Cerebellum (tissue), 4 donors: ENCODE measurements at places on chromosomes 6 and 20. TPM values are rescaled to one million over a fixed set of nuclear protein-coding genes. Genes with fewer than 3 reads are reported as not detected.

DNA sequence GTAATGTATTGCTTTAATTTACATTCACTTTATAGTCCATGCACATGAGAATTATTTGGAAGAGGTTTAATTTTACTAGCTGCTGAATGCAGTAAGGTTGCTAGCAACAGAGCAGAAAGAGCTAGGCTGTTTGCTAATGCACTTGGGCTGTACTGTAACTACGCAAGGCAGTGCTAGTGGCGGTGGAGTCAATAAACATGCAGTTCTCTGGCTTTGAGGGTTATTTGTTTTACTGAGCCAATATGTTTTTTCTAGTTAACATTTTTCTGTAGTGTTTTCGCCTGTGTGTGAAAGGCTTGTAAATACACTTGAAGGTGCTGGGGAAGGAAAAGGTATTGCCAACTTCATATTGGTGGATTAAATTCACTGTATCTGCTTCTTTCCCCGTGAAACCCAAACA lies 112.8 kb downstream of the BTBD3 start:
- no peak for DNase-seq

MACROD2 gene
- 58.1 TPM for total RNA-seq

GRCh38 chr6:70337743-70338105 lies 34.8 kb upstream of the COL9A1 start:
- no peak for DNase-seq

HSPA1L gene
- 4.2 TPM for total RNA-seq

GRCh38 chr6:31651602-31652191 lies 764 bp downstream of the BAG6 start:
- peak; percentile 80 for DNase-seq

EYA2 gene
- total RNA-seq, result 6.6 TPM

DNA sequence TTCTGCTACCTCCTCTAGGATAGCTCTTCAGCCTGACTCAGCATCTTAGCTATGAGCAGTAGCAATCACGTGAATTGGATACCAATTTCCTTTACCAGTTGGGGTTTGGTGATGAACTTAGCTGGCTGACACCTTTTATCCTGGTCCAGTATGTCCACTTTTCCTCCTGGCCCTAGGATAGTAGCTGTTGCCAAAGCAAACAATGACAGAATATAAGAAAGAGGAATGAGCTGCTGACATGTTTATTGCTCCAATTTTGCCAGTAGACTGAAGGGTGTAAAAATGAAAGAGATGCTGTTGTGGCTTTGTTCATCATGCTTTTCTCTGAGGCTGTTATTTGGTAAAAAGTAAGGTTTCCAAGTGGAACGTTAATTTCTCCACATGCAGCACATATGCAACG lies 168.3 kb upstream of the JAG1 start:
- DNase-seq, result no peak

DNA sequence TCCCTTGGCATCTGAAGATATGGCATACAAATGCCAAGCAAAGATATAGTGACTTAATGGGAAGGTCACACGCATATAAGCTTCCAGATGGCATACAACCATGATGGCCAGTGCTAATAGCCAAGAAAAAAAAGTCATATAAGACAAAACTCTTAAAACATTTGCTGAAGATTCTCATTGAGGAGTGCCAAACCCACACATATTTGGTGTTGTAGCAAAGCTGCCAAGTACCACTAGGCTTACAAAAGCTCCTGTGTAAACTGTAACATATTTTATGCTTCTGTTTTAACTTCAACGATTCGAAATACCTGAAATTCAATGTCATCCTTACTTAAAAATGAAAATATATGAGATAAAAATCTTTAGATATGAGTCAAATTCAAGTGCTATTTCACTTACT lies 123.0 kb downstream of the HMGCLL1 start:
- no peak for DNase-seq

TMC2 gene
- 3.7 TPM for total RNA-seq

BMP2 gene
- 11.4 TPM for total RNA-seq

TSBP1 gene
- not detected for total RNA-seq

DNA sequence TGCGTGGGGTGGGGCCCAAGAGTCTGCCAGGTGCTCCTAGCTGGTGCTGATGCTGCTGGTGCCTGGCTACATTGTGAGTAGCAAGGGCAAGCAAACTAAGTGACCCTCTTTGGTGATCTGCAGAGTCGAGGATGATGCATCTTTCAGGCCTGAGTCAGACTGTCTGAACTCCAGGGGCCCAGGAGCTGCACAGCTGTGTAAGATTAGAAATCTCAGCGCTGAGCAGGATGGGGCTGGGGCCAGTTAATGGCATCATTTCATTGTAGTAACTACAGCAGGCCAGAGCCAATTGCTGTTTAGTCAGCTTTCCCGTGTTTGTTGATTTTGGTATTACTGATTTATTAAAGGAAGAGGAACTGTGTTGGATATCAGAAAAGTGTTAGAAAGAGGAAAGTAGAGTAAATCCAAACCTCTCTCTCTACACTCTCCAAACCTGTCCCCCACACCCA lies 365.2 kb downstream of the PAX1 start:
- no peak for DNase-seq

SIGLEC1 gene
- 0.82 TPM for total RNA-seq

- no peak for DNase-seq
These were observed 102.8 kb upstream of the TFAP2D start for GRCh38 chr6:50610562-50610961.

SLC17A1 gene
- total RNA-seq, result not detected

DNA sequence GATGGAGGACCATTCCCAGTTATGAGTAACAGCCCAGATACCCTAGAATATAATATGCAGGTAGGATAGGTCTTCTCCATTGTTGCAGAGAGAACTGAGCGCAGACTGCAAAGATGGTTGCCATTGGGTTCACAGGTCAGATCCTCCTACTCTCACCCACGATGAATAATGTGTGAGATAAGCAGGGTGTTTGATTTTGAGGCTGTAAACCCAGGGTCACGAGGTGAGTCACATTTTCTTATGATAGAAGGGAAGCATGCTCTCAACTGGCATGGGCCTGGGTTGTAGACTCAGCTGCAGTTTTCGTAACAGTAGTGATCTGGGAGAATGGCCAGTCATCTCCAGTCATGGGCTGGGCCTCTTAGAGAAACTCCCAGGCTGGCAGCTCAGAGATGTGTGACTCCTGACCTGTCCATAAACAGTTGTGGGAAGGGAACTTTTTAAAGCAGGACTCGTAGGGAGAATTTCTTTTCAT lies 74.2 kb downstream of the CD164 start:
- no peak for DNase-seq

TAP2 gene
- 4.4 TPM for total RNA-seq

GRCh38 chr20:44532259-44532980 lies 10.6 kb upstream of the SERINC3 start:
- DNase-seq, result peak; percentile 22

C6orf163 gene
- total RNA-seq, result 12.3 TPM
